ENCODE measurements at places on chromosomes 11 and 22. TPM values are rescaled to one million over a fixed set of nuclear protein-coding genes. Genes with fewer than 3 reads are reported as not detected.

GRCh38 chr11:2769409-2770095 lies 69.8 kb upstream of the KCNQ1OT1 start:
- no peak overlapping the region for H3K4me3 ChIP-seq
- DNase-seq = no peak
- H3K27ac ChIP-seq = no peak overlapping the region
- peaks cover 18% of the 10 kb centered on the region for H3K4me1 ChIP-seq
- peaks cover 3% of the 10 kb centered on the region for H3K36me3 ChIP-seq

- no peaks in the 10 kb centered on the region for H3K36me3 ChIP-seq
- no peak overlapping the region for H3K27ac ChIP-seq
- no peak overlapping the region for H3K4me3 ChIP-seq
- no peaks in the 10 kb centered on the region for H3K27me3 ChIP-seq
Measured at GRCh38 chr22:43477966-43478365, 66.2 kb downstream of the MPPED1 start.

The TRIM49D1 gene
- total RNA-seq = not detected

GRCh38 chr11:67054836-67055523 lies 1.7 kb upstream of the RHOD start:
- no peak overlapping the region for H3K4me3 ChIP-seq
- peaks cover 8% of the 10 kb centered on the region for H3K4me1 ChIP-seq
- DNase-seq = peak; percentile 26
- H3K36me3 ChIP-seq = no peaks in the 10 kb centered on the region
- H3K27me3 ChIP-seq = peaks cover 17% of the 10 kb centered on the region

The MS4A18 gene
- not detected for total RNA-seq

- no peak overlapping the region for H3K27ac ChIP-seq
- peaks cover 43% of the 10 kb centered on the region for H3K27me3 ChIP-seq
- H3K4me3 ChIP-seq = no peak overlapping the region
- peak; percentile 84 for DNase-seq
- H3K36me3 ChIP-seq = no peaks in the 10 kb centered on the region
- peaks cover 28% of the 10 kb centered on the region for H3K4me1 ChIP-seq
Measured at GRCh38 chr11:830295-831117, 2.2 kb upstream of the CD151 start.

The OR10G7 gene
- total RNA-seq = not detected

GRCh38 chr11:134355656-134356055 lies 23.9 kb downstream of the GLB1L2 start:
- H3K4me1 ChIP-seq = peaks cover 7% of the 10 kb centered on the region
- no peak for DNase-seq
- no peak overlapping the region for H3K27ac ChIP-seq
- peaks cover 5% of the 10 kb centered on the region for H3K27me3 ChIP-seq
- no peak overlapping the region for H3K4me3 ChIP-seq
- H3K36me3 ChIP-seq = peaks cover 14% of the 10 kb centered on the region

DNA sequence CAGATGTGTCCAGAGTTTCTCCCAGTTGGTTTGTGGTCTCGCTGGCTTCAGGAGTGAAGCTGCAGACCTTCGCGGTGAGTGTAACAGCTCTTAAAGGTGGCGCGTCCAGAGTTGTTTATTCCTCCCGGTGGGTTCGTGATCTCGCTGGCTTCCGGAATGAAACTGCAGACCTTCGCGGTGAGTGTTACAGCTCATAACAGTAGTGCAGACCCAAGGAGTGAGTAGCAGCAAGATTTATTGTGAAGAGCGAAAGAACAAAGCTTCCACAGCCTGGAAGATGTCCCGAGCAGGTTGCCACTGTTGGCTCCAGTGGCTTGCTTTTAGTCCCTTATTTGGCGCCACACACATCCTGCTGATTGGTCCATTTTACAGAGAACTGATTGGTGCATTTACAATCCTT lies 1.8 kb upstream of the PGA3 start:
- no peak overlapping the region for H3K4me3 ChIP-seq
- peaks cover 15% of the 10 kb centered on the region for H3K27me3 ChIP-seq
- no peak for DNase-seq
- no peaks in the 10 kb centered on the region for H3K36me3 ChIP-seq

- DNase-seq = no peak
- H3K27me3 ChIP-seq = peaks cover 15% of the 10 kb centered on the region
- H3K4me3 ChIP-seq = no peak overlapping the region
- no peaks in the 10 kb centered on the region for H3K36me3 ChIP-seq
- H3K27ac ChIP-seq = no peak overlapping the region
Measured at GRCh38 chr11:125271483-125272091, 107.0 kb downstream of the PKNOX2 start.

The UPB1 gene
- total RNA-seq = not detected

The POU2AF2 gene
- total RNA-seq = not detected
